ENCODE measurements at places on chromosomes 3 and 15.

- DNase-seq: no peak
Observed at GRCh38 chr3:172577987-172578570, 54.8 kb upstream of the TNFSF10 start.

DNA sequence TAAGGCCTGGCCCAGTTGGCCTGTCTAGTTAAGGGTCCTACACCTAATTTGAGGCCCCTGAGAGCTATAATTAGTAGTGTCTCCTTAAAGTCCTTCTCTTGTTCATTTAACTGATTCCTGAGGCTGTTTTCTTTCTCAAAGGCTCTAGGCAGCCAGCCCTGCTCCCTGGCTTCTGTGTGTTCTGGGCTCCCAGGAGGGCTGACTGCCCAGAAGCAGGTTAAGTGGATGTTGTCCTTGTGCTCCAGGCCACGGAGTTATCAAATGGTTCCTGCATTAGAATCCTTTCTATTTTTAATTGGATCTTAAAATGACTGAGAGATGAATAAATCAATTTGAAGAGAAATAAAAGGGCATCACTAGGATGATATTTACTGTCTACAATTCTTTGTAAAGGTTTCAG lies 140.0 kb downstream of the SNRK start:
- no peak for DNase-seq

DNA sequence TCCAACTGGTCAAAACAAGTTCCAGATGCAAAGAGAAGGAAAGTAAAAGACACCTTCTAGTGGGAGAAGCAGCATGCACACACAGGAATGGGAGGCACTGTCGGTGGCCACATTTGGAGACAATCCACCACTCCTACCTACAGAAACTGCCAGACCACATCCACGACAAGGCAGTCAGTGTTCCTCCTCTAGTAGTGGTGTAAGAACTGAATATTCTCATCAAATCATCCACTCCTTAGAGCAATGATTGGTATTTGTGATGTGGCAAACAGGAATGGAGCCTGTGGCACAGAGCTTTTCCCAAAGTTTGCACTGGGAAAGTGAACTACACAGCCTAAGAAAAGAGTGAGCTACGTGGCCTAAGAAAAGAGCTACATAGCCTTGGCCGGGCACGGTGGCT lies 5.1 kb upstream of the SPINT1 start:
- no peak for DNase-seq

GRCh38 chr15:63156086-63156710 lies 1.1 kb downstream of the RPS27L start:
- DNase-seq: no peak

GRCh38 chr3:14113965-14114635 lies 10.6 kb downstream of the CHCHD4 start:
- DNase-seq: peak; percentile 47

DNA sequence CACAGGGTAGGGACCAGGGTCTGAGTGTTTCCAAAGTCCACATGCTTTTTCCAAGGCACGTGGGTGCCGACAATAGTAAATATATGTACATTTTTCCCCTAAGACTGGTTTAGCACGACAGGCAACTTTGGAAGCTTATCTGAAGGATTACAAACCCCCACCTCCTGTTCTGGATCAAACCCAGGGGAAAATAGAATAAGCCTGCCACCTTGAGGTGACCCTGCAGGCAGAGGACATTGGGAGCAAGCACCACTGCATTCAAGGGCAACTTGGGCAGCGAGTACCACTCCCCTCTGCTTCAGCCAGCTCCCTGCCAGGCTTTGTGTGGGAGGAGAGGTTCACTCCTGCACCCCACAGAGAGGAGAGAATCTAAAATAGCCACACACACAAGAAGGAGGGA lies 44.8 kb downstream of the KBTBD12 start:
- peak; percentile 23 for DNase-seq

DNA sequence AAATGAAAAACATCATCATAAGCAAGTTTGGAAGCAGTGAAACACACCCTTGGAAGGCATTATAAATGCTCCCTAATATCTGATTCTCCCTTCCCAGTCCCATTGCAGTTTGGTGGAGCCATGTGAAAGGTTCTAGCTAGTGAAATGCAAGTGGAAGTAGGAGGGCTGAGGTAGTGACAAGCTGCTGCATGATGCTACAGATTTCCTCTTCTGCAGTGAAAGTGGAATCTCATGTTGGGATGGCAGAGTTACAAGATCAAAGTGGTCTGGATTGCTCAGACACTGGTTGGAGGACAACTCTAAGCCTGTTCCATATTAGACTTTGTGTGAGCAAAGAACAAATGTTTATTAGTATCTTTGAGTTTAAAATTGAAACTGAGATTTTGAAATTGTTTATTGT lies 3.3 kb upstream of the PDCD6IP start:
- no peak for DNase-seq

DNA sequence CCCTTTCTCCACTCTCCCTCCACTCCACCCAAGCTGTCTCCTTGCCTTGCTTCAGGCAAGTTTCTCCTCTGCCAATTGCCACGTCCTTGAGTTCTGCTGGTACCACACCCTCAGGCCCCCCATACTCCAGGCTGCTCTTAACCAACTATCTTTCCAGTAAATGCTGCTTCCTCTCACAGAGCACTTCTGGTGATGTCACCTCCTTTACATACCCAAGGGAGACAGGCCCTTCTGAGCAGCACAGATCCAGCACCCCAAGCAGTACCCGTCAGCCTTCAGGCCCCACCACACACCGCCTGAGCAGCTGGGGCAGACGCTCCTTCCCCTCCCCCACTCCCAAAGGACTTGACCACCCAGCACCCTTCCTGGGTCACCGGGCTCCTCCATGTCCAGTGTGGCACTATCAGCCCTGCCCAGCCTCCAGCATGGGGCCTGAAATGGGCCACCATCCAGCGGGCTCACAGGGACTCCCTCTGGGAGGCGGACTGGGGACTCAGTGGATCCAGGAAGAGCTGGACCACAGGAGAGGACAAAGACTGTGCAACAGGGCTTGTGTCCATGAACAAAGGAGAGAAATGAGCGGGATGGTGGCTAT lies 50.2 kb downstream of the KLF15 start:
- DNase-seq: no peak

DNA sequence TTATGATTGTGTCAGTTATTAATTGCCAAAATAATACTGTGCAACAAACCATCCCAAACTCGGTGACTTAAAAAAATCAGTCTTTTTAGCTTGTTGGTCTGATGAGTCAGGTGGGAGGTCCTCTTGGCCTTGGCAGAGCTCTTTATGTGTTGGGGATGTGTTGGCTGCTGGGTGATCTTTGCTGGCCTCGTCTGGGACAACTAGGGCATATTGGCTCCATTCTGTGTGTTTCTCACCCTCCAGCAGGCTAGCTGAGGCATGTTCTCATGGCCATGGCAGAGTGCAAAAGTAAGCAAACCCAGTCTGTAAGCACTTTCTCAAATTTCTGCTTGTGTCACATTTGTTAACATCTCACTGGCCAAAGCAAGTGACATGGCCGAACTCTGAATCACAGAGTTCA lies 251.6 kb downstream of the RPLP1 start:
- DNase-seq: no peak

- no peak for DNase-seq
Observed at GRCh38 chr15:100341239-100341749, 481 bp downstream of the ADAMTS17 start.

- peak; percentile 90 for DNase-seq
Observed at GRCh38 chr3:157130467-157131251, 29.3 kb downstream of the CCNL1 start.

DNA sequence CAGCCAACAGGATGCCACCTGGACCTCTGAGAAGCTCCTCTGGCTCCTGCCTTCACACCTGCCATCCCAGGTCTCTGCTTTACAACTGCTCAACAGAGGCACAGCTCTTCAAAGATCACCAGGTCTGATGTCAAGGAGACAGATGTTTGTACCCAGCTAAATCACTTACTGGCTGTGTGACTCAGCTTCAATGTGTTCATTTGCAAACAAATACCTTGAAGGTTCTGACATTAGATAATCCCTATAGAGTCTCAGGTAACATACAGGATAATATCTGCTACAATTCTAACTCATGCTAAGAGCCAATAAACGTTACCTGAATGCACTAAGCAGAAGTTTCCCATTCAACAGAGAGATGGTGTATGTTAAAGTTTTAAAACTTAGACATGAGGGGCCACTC lies 163.4 kb upstream of the IGF1R start:
- DNase-seq: no peak

GRCh38 chr3:1583044-1583443 lies 490.2 kb downstream of the CNTN6 start:
- DNase-seq: no peak

DNA sequence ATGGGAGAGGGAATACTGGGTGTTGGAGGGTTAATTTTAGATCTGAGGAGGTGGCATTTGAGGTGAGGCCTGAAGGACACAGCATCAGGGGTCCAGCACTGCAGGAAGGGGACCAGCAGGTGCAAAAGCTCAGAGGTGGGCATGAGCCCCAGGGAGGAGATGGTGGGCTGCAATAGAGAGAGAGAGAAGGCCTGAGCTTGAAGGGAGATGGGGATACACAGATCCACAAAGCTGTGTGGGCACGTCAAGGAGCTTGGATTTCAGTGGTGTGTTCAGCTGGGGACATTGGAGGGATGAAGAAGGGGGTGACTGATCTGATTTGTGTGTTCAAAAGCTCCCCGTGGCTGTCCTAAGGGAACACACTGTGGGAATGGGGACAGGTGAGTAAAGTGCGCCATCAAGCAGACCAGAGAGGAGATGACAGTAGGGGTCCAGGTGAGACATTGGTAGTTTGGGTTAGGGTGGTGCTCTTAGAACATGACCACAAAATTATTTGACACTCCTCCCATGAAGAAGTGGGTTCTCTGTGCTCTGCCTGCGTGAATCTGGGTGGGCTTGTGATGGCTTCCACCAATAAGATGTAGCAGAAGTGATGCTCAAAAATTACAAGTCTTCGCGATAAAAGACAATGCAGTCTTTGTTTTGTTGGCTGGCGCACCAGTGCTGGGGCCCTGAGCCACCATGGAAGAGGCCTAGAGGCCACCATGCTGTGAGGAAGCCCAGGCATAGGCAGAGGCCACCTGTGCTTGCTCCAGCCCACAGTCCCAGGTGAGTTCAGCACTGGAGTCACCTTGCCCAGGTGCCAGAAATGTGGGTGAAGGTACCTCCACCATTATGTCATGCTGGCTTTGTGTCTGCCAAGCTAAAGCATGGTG lies 1.9 kb upstream of the WNT7A start:
- DNase-seq: no peak

Measured in HepG2 (cell line).